Ovary (tissue), 10 donors: ENCODE measurements at places on chromosomes 4 and X.

- no peak for DNase-seq
These were observed 539.1 kb upstream of the MAGEB18 start for GRCh38 chrX:25599061-25599460.

- peak; percentile 60 for DNase-seq
These were observed 32.3 kb upstream of the CXCL8 start for GRCh38 chr4:73707918-73708577.

GRCh38 chr4:122831515-122832196 lies 5.0 kb downstream of the FGF2 start:
- DNase-seq, result no peak

- DNase-seq, result no peak
These were observed 182.1 kb downstream of the CPE start for GRCh38 chr4:165560941-165561340.

DNA sequence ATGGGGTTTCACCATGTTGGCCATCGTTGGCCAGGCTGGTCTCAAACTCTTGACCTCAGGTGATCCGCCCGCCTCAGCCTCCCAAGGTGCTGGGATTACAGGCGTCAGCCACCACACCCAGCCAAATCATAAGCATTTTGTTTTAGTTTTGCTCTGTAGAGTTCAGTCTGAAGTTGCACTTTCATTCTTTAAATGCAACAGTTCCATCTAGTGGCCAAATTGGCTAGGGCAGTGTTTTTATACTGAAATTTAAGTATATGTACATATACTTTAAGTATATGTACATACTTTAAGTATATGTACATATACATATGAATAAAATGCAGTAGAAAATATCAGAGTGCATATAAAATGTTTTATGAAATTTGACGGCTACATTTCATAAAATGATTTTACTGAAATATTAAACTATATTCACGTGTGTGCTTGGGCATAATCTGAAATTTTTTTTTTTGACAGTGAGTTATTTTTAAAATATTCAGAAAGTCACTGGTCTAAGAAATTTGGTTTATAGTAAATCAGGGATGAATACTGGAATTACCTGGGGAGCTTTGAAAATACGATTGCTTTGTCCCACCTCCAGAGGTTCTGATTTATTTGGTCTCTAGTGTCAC lies 145.5 kb downstream of the NWD2 start:
- no peak for DNase-seq

DNA sequence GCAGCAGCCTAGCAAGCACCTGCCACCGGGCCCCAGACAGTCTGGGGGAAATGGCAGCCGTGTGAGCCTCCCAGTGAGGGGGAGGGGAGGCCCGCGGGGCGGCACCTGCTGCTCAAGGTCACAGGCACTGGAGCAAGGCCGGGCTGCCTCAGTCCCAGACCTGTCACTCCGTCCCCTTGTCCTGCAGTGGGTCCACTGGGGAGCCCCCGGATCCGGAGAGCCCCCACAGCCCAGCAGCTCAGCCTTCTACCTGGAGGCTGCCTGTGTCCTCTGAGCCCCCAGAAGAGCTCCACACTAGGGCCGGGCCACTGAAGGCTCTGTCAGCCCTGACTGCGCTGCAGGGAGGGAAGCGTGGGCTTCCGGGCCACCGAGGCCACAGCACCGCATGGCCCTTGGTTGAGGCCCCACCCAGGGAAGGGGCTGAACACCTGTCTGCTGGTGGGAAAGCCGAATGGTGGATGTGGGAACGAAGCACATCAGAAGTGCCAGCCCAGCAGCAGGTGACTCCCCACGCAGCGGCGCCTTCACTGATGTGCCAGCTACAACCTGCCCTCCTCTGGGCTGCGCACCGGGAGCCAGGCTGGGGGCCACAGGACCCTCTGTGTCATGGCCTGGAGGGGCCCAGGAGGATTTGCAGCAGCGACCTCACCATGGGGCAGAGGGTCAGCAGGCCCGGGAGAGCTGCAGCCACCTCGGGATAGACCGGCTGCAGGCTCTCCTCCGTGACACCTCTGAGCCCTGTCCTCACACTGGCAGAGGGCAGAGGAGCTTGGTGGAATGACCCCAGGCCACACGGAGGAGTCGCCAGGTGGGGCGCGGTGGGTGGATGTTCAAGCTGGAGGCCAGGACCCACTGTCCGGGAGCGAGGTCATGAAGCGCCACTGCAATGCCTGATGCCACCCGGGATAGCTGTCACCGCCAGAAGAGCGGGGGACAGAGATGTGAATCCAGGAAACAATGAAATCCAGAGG lies 35.0 kb upstream of the MXD4 start:
- DNase-seq, result peak; percentile 23

GRCh38 chrX:9923357-9923756 lies 43.8 kb upstream of the CLDN34 start:
- DNase-seq, result no peak

GRCh38 chr4:84879651-84880200 lies 86.8 kb downstream of the WDFY3 start:
- no peak for DNase-seq

DNA sequence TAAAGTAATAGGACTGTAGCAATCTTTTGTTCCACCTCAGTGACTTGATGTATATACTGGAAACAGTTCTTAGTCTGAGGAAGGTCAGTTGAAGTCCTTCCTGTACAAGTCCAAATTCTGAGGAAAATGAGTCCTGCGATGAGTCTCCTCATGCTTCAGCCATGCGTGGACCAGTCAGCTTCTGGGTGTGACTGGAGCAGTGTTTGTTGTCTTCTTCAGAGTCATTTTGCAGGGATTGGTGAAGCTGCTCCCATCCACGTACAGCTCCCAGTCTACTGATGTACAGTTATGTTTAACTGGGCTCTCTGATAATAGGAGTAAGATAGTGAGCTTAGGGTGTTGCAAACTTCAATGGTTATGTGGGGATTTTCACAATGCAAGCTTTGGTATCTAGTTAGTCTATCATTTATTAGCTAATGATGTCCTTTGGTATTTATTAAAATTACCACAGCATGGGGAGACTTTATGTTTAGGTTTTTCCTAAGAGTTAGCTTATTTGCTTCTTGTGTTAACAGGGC lies 3.4 kb downstream of the UGT2B17 start:
- no peak for DNase-seq

DNA sequence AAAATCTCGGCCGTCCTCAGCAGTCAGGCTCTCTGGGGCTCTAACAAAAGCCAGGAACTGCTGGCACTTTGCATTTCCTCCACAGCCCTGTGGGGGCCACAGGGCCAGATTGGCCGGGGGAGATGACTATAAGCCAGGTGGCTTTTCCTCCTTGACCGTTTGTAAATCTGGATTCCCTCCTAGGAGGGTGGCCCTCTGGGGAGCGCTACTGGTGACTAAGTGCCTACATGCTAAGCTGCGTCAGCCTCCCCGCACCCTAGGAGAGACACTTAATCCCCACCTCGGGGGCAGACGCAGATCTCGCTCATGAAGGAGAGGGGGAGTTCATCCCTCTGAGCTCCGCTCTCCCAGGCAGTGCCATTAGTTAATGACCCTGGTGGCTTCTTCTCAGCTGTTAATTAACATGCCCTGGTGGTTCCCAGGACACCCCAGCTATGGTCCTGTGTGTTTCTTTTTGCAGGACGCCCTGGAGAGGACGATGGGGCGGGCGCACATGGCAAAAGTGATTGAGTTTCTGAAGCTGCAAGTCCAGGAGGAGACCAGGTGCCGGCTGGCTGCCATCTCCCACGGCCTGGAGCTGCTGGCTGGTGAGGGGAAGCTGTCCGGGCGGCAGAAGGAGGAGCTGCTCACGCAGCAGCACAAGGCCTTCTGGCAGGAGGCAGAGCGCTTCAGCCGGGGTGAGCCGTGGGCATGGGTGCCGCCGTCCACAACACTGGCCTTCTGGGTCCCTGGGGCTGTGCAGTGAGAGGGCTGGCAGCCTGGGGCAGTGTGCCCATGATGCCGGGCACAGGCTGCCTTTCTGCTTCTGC lies 41.6 kb downstream of the EVC start:
- no peak for DNase-seq

- DNase-seq, result no peak
These were observed 44.9 kb downstream of the GPM6A start for GRCh38 chr4:175767150-175767549.

GRCh38 chrX:13816643-13817627 lies at the start of gene GPM6B:
TSS of gene GPM6B (minus strand) at chrX:13817093. CDS start at chrX:13816904, 189 bp downstream.
- DNase-seq, result no peak

DNA sequence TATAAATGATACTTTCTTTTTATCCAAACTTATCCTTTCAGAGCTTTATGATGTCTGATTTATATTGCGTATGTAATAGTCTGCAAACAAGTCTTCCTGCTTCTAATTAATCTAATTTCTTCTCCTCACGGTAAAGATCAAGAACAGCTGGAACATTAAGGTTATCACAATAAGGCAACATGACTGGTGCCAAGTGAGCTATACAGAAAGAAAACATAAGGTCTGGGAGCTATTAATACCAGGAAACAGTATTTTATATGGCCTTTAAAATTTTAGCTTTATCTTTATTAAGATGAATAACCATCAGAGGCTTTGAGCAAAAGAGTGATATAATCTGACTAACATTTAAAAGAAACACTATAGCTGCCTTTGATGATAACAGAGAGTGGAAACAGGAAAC lies 28.7 kb upstream of the CABS1 start:
- DNase-seq, result no peak

DNA sequence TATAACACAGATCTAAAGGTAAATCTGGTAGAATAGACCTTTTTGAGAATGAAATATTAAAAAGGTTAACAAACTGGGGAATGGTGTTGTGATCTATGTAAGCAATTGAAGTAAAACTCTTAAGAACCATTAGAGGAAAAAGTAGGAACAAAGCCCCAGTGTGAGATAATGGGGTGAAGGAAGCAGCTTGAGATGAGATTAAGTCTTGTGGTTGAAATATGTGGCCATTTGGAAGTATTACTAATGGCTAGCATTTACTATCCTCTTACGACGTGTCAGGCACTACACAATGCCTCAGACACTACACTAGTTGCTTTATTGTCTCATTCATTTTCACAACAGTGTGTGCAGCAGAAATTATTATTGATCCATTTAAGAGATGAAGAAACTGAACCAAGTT lies 25.9 kb upstream of the NDNF start:
- DNase-seq, result no peak

DNA sequence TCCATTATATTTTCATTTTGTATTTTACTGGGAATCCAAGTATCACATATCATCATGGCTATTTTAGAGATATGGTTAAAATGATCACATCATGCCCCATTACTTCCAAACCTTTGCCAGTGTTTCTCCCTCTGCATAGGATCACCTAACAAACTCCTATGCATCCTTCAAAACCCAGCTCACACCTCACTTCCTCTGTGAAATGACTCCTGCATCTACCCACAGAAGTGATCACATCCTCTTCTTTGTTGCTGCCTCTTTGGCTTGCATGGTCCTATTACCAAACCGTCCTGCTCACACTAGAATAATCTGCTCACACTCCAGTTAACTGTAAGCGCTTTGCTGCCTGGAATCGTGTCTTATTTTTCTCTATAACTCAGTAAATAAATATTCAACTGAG lies 74.7 kb upstream of the C4orf50 start:
- DNase-seq, result no peak

DNA sequence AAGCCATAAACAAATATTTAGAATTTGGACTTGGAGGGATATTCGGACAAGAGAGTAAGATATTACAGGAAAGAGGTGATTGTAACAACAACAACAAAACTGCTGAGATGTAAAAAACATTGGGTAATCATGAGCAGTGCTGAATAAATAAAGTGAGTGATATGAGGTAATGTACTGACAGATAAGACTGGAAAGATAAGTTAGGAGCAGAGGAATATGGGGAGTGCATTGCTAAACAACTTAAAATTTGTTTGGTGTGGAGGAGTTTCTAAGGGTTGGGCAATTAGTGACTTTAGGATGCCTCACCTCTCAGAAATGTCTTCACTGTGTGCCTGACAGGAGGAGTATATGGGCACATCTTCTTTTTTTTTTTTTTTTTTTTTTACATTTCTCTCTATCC lies 637.8 kb upstream of the GRIA3 start:
- DNase-seq, result no peak

DNA sequence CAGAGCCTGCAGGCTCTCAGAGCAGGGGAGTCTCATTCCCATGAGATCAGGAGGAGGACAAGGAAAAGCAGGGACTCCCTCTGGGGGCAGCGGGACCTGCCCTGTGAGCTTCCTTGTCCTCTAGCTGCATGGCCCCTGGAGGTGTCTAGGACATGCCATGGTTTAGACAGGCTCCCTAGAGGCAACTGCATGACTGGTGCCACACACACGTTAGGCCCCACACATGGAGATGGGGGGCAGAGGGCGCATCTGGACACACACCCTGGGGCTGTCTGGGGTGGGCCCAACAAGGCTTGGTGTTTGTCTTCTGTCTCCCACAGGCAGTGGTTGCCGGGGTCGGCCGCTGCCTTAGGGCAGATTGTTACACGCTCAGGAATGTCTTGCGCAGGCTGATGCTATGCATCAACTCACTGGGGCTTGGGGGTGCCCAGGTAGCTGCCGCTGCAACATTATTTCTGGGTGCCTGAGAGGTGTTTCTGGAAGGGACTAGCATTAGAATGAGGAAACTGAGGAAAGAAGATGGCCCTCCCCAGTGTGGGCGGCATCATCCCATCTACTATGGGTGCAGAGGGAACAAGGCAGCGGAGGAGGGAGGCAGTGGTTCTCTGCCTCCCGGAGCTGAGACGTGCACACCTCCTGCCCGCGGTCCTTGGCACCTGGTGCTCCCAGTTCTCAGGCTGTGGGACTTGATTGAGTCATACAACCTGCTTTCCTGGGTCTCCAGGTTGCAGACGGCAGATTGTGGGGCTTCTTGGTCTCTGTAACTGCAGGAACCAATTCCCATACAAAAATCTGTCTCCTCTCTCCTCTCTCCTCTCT lies 32.1 kb upstream of the GPR78 start:
- DNase-seq, result peak; percentile 11

- DNase-seq, result no peak
These were observed 1609.1 kb downstream of the C4orf33 start for GRCh38 chr4:130705023-130705422.

DNA sequence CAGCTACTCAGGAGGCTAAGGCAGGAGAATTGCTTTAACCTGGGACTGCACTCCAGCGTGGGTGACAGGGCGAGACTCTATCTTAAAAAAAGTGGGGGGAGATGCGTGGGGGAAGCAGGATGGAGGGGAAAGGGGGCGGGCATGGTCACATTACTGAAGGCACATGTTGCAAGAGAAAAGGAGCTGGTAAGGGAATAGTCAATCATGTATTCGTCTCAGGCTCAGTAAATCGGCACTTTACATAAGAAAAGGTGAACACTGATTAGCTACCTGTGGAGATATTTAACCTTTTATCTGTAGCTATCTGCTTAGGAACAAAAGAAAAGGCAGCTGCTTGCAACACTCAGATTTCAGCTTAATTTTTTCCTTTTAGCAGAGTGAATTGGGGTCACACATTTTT lies 132.5 kb downstream of the PLS3 start:
- no peak for DNase-seq

DNA sequence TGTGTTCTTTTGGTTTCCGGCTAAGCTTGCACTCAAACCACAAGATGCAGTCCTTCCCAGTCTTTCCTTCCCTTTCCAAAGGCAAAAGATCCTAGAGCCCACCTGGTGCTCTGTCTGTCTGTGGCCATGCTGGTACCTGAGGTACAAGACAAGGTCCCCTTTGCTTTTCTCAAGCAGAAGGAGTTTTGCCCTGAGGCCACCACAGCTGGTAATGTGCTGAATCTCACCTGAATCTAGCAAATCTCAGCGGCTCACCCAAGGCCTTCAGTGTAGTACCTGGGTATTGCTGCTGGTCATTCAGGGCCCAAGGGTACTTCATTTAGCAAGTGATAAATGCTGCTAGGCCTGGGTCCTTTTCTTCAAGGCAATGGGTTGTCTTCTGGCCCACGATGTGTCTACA lies 20.5 kb upstream of the KLF8 start:
- DNase-seq, result no peak

- DNase-seq, result no peak
These were observed 101.6 kb downstream of the NPNT start for GRCh38 chr4:105996845-105997244.

- no peak for DNase-seq
These were observed 30.1 kb downstream of the PDHA2 start for GRCh38 chr4:95869961-95870500.
